HEK293T (cell line): ENCODE measurements at places on chromosomes 5 and 9.

DNA sequence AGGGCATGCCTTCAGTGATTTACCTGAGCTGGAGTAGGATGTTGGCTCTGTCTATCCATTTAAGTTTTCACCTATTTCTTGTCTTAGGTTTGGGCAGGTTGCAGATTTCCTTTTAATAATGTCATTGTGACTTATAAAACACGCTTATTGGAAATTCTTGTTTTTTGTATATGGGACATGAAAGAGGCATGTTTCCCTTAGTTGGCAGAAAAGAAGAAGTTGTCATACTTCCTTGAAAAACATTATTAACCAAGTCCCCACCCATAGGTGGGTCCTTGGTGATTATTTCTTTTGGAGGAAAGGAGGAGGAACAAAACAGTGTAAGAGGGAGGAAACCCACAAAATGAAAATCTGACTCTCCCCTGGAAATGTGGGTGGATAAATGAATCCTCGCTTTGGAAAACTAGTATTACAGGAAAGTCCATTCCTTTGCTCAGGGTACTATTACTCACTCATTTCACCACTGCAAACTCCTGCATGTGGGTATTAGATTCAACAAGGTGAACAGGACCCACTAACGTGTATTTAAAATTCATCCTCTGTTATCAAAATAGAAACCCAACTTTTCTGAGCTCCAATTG is 9.3 kb downstream of the CER1 start:
- DNase-seq = no peak

GRCh38 chr5:166088389-166089039 is 2202.9 kb upstream of the WWC1 start:
- DNase-seq = no peak

DNA sequence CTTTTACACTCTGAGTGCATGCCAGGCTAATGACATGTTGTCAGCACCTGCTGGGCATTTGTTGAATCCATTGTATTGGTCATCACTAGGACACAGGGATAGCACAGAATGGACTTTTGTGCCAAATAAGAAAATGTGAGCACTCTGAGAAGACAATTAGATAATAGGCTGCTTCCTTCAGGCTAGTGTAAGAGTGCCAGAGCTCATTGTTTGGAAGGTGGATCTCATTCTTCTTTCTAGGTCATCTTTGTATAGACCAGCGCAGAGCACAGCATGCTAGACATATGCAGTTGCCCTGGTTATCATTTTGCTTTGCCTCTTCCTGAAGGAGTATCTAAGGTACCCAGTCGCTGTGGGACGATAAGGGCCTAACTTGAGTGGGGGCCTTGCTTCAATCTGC is 493.4 kb upstream of the COX7C start:
- DNase-seq = no peak

DNA sequence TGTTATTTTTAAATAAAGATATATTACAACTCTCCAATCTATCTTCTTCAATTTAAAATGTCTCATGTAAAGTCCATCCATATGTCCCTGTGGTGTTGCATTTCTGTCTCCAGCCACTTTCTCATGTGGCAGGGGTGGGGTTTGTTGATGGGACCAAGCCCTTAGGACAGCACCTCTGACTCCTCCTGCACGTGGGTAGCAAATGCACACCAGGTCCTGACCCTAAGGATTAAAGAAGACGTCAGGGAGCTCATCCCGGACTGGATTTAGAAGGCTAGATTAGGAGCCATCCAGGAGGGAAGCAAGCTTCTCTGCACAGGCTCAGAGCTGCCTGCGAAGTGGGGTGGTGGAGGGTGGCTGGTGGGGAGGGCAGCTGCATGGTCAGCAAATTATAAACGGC is 38.9 kb upstream of the FAM120AOS start:
- no peak for DNase-seq

- no peak for DNase-seq
Observed at GRCh38 chr5:110031402-110032140, 341.8 kb downstream of the MAN2A1 start.

- DNase-seq = peak; percentile 83
Observed at GRCh38 chr9:127388037-127388855, 8.7 kb upstream of the SLC2A8 start.

GRCh38 chr5:17219006-17219422 is 1.6 kb downstream of the BASP1 start:
- DNase-seq = peak; percentile 9

DNA sequence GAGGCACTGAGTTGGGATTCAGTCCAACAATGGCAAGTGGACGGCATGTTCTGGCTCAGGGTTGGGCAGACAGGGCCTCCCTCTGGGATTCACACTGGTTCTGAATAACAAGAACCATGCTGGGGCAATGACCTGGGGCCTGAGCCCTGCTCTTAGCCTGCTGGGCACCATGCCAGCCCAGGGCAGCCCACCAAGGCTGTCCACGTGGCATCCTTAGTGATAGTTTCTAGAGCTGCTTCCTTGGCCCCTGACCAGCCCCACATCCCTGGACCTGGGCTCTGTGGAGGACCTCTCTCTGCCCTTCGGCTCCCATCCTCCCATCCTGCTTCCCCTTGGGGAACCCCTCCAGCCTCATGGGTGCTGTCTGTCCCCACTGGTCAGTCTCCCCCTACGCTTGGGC is 22.3 kb upstream of the OLFM1 start:
- DNase-seq = no peak

- DNase-seq = no peak
Observed at GRCh38 chr9:124708074-124708473, 63.0 kb downstream of the NR6A1 start.

GRCh38 chr9:95754533-95755420 is 120.7 kb upstream of the ERCC6L2 start:
- DNase-seq = no peak

GRCh38 chr9:99824378-99825171 is 2.9 kb downstream of the NR4A3 start:
- no peak for DNase-seq

- DNase-seq = no peak
Observed at GRCh38 chr5:88861231-88861630, 21.8 kb downstream of the MEF2C start.

DNA sequence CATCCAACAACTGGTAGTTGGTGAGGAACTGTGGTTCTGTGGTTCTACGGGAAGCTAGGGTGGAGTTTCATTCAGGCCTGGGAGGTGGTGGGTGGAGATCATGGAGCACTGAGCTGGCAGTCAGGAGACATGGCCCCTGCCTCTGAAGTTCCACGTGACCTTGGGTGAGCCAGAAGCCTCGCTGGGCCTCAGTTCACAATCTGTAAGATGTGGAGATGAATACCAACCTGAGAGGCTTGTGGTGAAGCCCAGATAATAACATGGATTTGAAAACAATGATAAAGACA is 177.9 kb downstream of the MACROH2A1 start:
- DNase-seq = no peak

GRCh38 chr5:149376104-149376503 is 3.0 kb downstream of the IL17B start:
- no peak for DNase-seq

GRCh38 chr9:130927995-130928900 is 10.8 kb downstream of the FIBCD1 start:
- DNase-seq = no peak

DNA sequence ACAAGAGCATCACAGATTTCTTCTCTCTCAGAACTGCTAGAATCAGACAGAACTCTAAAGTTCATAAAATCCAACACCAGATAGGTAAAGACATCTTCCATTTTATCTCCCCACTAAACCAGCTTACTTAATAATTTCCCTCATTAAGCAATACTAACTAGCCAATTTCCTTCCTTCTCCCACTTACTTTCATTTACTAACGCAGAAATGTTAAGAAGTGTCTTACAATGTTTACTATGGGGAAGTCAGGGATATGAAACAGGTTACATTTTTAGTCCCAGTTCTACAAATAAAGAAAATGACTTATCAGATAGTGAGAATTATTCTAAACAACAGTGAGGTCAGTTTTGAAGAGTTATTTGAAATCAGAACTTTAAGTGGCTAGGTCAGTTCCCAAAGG is 236.5 kb downstream of the FBXL17 start:
- no peak for DNase-seq

DNA sequence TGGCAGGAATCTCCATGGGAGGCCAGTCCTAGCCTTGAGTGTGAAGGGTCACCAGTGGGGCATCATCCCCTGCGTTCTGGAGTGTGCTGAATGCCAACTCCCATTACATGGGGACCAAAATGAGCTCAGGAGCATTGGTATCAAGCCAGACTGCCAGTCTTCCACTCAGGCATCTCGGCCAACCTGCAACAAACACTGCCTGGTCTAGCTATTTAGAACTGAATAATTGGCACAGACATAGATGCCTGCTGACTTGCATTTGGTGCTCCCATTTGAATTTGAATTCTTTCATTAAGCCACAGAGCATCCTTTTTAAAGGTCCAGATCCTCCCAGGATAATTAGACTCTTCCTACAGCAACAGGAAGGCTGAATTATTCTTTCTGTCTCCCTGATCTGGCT is 116.6 kb upstream of the ABCA1 start:
- DNase-seq = no peak

DNA sequence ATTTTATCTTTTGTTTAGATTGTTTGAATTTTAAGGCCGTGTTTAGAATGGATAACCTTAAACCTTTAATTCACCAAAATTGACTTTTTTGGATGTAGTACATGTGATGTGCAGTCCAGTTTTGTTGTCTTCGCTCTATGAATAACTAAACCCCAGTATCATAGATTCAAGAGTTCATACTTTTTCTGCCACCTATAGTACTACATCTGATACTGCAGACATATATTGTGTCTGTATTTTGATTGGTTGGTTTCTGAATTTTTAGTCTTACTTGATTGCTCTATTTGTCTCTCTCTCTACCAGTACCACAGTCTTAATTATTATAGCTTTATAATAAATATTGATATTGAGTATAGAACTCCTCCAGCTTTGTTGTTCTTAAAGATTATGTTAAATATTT is 58.1 kb downstream of the PPIP5K2 start:
- peak; percentile 7 for DNase-seq

DNA sequence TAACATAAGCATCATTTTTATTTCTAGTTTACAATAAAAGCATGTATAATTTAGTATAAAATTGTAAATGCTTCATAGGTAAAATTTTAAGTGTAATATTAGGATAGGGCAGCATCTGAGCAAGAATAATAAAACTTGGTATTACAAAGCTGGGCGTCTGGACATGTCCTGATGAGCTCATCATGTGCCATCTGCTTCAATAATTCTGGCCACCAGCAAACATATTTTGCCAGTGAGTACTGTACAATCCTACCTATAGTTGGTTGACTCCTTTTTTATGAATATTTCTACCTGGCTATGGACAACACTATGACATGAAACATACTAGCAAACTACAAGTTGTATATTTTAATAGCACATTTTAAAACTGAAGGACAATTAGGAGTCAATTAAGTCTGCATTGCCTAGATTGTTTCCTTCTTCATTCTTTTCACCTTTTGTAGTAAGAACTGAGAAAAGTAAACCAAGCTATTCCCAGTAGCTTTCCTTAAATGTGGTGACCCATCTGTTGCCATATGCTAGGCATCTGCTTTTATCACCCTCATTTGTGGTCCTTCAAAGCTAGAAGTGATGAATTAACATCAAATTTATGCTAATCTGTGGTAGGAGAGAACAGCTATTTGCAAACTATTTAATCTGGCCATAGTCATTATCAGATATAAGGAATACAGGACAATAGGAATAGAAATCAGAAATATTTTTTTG is 23.4 kb downstream of the LURAP1L start:
- no peak for DNase-seq

- no peak for DNase-seq
Observed at GRCh38 chr5:14284392-14285148, 141.4 kb downstream of the TRIO start.

- DNase-seq = no peak
Observed at GRCh38 chr9:93132287-93132927, 1.6 kb downstream of the NINJ1 start.

DNA sequence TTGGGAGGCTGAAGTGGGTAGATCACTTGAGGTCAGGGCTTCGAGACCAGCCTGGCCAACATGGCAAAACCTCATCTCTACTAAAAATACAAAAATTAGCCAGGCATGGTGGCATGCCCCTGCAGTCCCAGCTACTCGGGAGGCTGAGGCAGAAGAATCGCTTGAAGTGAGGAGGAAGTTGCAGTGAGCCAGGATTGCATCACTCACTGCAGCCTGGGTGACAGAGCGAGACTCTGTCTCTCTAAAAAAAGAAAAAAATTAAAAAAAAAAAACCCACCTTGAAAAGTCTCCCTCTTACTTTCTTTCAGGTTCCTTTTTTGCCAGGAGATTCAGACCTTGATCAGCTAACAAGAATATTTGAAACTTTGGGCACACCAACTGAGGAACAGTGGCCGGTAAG is 34.2 kb downstream of the CDK7 start:
- no peak for DNase-seq

DNA sequence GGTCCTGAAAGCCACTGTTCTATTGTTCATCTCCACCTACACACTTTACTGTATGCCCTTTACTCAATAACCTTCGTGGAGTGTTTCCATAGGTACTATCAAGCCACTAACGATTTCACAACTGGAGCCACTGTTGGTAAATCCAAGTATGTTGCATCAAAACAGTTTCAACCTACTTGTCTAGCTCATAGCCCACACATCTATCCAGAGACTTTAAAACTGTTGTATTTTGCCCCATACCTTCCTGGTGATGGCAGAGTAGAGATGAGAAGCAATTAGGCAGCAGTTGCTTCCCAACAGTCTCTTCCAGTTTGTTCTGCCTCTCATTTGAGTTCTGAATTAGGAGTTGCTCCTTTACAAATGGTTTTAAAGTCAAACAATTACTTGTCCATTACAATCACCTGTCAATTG is 607 bp downstream of the FAXDC2 start:
- DNase-seq = no peak

DNA sequence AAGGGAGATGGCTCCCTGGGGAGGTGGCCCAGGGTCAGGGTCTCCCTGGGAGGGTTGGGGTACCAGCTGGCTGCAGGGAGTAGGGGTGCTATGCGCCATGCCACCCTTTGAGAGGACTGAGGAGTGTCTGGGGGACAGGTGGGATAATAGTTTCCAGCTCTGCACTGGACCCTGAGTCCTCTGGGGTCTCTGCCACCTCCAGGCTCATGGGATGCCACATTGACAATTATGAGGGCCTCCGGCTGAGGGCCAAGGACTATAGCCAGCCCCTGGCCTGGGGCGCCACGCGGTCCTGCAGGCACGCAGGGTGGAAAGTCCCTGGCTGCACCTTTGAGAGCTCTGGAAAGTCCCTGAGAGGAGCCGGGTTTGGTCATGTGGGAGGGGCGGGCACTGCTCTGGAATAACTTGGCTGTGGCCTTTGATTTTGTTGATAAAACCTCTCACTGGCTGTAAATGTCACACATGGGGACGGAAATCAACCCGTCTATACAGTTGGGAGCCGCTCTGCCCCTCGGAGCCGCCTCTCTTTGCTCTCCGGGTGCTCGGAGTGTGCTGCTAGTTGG is 16.0 kb downstream of the TRAF2 start:
- DNase-seq = no peak

- DNase-seq = peak; percentile 28
Observed at GRCh38 chr9:19286634-19287188, 56.2 kb downstream of the DENND4C start.

- no peak for DNase-seq
Observed at GRCh38 chr5:178651046-178651810, 24.4 kb upstream of the CLK4 start.

- DNase-seq = no peak
Observed at GRCh38 chr9:135690836-135691570, 8.3 kb downstream of the SOHLH1 start.

- DNase-seq = no peak
Observed at GRCh38 chr5:35066260-35066795, 18.6 kb upstream of the AGXT2 start.
